Vagina (tissue), 2 donors: ENCODE measurements at places on chromosomes 4 and X.

DNA sequence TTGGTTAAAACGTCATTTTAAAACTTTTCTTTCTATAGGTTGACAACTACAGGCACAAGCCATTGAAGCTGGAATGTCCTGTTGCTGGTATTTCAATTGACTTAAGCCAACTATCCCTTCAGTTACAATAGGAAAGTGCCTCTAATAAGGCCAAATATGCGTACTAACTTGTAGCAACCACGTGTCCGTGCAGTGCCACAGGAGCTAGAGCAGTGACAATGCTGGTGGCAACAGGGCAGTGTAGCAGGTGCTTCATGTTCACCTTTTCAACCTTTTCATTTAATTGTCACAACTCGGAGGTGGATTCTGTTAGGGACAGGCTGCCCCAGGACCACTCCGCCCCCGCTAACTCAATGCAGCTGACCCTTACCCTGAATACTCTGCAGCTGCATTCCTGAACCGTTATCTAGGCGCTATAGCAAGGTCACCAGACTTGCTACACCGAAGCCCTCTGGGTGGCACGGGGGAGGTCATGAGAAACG is 37.7 kb downstream of the ERVMER34-1 start:
- peaks cover 26% of the 10 kb centered on the region for H3K4me1 ChIP-seq
- no peak for DNase-seq
- H3K36me3 ChIP-seq: no peaks in the 10 kb centered on the region

- no peak overlapping the region for H3K4me3 ChIP-seq
- no peaks in the 10 kb centered on the region for H3K36me3 ChIP-seq
- no peak for DNase-seq
- H3K27ac ChIP-seq: no peak overlapping the region
Measured at GRCh38 chr4:81436096-81436495, 35.6 kb downstream of the RASGEF1B start.

- H3K27ac ChIP-seq: no peak overlapping the region
- H3K36me3 ChIP-seq: no peaks in the 10 kb centered on the region
- H3K4me3 ChIP-seq: no peak overlapping the region
- DNase-seq: no peak
Measured at GRCh38 chr4:176236946-176237345, 32.1 kb downstream of the ASB5 start.

DNA sequence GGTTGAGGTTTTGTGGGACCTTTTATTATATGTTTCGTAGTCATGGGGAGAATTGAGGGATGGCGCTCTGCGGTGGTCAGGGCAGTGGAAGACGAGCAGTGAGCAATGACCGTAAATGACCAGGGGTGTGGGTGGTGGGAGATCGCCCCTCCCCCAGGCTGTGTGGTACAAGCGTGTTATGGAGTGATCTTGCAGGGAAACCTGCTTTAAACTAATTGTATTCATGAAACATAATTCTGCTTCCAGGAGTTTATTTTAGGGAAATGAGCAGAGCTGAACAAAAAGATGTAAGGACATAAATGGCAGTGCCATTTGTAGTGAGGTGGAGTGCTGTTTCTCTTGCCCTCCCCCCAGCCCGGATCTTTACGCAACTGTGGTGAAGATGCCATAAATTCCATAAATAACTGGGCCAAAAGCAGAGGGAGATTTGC is 20.2 kb downstream of the GYG2 start:
- H3K27me3 ChIP-seq: no peaks in the 10 kb centered on the region
- H3K4me1 ChIP-seq: no peaks in the 10 kb centered on the region

DNA sequence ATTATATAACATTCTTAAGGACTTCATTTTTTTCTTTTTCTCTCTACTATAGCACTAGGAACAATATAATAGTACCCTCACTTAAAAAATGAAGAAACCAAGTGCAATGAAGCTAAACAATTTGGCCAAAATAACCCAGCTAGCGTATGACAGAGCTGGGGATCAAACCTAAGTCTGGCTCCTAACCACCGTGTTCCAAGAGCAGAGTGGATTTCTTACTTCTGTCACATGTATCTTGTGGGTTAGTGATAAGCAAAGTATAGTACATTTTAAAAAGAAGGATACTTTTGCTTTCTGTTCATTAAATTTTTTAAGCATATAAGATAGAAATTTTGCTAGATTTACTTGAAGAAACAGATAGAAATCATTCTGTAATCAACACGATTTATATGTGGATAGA is 11.5 kb downstream of the LIMCH1 start:
- no peaks in the 10 kb centered on the region for H3K4me1 ChIP-seq
- DNase-seq: no peak
- H3K27me3 ChIP-seq: no peaks in the 10 kb centered on the region
- no peaks in the 10 kb centered on the region for H3K36me3 ChIP-seq
- H3K4me3 ChIP-seq: no peak overlapping the region

DNA sequence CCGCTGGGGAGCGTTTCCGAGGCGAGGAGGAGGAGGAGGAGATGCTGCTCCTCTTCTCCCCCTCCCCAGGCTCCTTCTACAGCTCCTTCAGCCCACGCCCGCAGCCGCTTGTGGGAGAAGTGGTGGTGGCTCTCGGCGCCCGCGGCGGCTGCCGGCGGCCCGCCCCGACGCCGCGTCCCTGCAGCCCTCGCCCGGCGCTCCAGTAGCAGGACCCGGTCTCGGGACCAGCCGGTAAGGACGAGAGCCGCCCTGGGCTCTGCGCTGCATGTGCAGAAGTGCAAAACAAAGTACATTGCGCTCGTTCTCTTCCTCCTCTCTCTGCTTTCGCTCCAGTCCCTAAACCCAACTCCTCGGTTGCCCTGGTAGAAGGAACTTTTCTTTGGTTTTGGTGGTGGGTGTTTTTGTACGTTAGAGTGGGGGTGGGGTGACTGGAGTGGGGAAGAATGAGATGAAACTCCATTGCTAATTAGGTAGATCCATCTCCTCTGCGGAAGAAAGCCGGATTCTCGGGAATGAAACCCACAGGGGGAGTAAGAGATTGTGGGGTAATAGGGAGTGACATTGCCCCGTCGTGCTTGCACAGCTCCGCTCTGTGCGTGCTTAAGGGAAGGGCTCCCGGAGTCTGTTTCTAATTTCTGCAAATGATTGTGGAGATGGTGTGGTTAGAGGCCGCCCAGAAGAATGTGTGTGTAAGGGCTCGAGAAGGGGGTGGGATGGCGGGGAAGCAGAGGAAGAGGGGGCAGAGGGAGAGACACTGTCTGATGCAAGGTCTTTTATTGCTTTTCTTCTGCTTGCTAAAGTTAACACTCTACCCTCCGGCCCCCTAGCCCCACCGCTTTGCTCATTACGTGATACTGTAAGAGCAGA is 677 bp downstream of the PTPN13 start:
- H3K27me3 ChIP-seq: no peaks in the 10 kb centered on the region
- H3K4me3 ChIP-seq: peak overlapping the region; percentile 65
- H3K4me1 ChIP-seq: peaks cover 47% of the 10 kb centered on the region

DNA sequence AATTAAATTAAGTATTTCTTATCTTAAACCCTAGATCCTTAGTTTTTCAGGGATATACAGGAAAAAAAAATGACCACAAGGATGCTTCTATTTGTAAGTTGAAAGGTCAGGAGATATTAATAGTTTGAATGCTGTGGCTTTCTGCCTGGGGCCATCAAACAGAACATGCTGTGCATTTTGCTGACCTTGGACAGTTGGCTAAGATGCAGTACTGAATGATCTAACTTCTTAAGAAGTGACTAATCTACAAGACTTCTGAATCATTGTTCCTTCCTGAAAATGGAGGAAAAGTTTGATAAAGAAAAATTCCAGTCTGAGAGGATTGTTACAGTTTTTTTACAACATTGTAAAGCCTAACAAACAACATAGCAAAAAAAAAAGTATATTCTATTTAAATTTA is 237.8 kb upstream of the JADE1 start:
- peaks cover 27% of the 10 kb centered on the region for H3K4me1 ChIP-seq
- H3K4me3 ChIP-seq: no peak overlapping the region
- H3K27me3 ChIP-seq: no peaks in the 10 kb centered on the region
- peak overlapping the region; percentile 54 for H3K27ac ChIP-seq
- DNase-seq: no peak
- H3K36me3 ChIP-seq: no peaks in the 10 kb centered on the region

- no peaks in the 10 kb centered on the region for H3K36me3 ChIP-seq
- H3K27me3 ChIP-seq: no peaks in the 10 kb centered on the region
- no peak for DNase-seq
- no peak overlapping the region for H3K4me3 ChIP-seq
- no peak overlapping the region for H3K27ac ChIP-seq
Measured at GRCh38 chr4:35538807-35539206, 705.5 kb downstream of the ARAP2 start.

GRCh38 chrX:150198776-150199175 is 164.3 kb upstream of the MAMLD1 start:
- no peak overlapping the region for H3K27ac ChIP-seq
- H3K27me3 ChIP-seq: no peaks in the 10 kb centered on the region
- DNase-seq: peak; percentile 46
- no peak overlapping the region for H3K4me3 ChIP-seq
- H3K4me1 ChIP-seq: no peaks in the 10 kb centered on the region

DNA sequence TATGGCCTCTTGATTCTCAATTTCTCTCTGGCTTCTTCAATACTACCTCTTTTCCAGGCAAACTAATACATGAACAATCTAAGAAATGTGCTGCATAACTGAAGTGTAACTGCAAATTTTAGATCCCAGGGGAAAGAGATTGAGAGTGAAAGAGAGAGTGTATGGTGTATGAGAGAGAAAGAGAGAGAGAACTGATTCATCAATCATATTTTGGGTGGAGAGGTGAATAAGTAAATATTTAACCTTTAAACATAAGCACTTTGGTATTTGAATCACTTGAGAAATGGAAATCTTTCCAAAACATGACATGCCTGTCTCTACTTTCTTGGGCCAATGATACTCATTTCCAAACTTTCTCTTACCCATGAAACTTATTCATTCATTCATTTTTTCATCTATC is 147.2 kb upstream of the DIPK2B start:
- no peak overlapping the region for H3K27ac ChIP-seq
- DNase-seq: no peak
- H3K4me3 ChIP-seq: no peak overlapping the region
- H3K36me3 ChIP-seq: no peaks in the 10 kb centered on the region

DNA sequence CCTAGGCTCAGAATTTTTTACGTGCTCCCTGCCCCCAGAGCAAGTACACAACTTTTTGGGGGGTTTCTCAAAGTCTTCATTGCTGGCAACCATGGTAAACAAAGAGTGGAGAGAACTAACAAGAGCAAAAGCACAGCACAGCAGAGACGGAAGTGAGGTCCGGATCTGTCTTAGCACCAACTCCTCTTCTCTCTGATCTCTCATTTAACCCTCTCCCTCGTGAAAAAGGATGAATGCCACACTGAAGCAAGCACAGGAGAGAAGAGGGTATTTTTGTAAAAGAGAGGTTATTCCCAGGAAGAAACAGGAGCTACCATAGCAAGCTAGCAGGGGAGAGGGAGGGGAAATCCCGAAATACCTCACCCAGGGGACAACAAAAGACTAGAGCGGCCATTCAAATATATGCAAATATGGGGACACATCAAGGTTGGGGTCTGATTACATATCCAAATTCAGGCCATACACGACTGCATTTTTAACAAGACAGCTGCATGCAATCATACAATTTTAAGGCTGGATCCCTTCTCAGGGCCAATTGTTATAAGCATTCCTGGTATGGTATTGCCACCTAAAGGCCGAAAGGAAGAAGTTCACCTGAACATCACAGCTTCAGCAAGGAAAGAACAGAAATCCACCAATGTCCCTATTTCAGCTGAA is 46.6 kb downstream of the CD40LG start:
- H3K36me3 ChIP-seq: no peaks in the 10 kb centered on the region
- no peaks in the 10 kb centered on the region for H3K4me1 ChIP-seq
- DNase-seq: no peak

DNA sequence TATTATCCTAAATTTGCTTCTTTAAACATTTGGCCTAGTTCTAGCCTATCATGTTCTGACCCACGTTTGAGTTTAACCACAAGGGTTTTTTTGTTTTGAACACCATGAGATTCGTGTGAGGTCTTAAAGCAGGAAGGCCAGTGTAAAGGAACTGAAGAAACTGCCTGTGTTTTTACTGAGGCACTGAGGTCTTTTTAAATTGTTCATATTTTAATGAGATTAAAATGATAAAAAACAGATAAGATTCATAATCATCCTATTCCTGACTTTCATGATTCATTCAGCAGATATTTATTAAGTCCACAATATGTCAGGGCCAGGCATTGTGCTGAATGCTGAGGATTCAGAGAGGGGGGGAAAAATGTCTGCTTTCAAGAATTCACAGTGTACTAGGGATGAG is 3.2 kb downstream of the RPS6KA3 start:
- DNase-seq: no peak
- H3K36me3 ChIP-seq: no peaks in the 10 kb centered on the region
- H3K4me1 ChIP-seq: no peaks in the 10 kb centered on the region
- H3K27me3 ChIP-seq: no peaks in the 10 kb centered on the region
- H3K4me3 ChIP-seq: no peak overlapping the region
- no peak overlapping the region for H3K27ac ChIP-seq

- no peaks in the 10 kb centered on the region for H3K36me3 ChIP-seq
- no peak overlapping the region for H3K4me3 ChIP-seq
- no peak for DNase-seq
- no peaks in the 10 kb centered on the region for H3K27me3 ChIP-seq
Measured at GRCh38 chr4:158285429-158286216, 75.3 kb downstream of the TMEM144 start.

GRCh38 chr4:14233126-14233525 is 605.6 kb upstream of the BOD1L1 start:
- H3K36me3 ChIP-seq: no peaks in the 10 kb centered on the region
- H3K4me3 ChIP-seq: no peak overlapping the region
- DNase-seq: no peak

DNA sequence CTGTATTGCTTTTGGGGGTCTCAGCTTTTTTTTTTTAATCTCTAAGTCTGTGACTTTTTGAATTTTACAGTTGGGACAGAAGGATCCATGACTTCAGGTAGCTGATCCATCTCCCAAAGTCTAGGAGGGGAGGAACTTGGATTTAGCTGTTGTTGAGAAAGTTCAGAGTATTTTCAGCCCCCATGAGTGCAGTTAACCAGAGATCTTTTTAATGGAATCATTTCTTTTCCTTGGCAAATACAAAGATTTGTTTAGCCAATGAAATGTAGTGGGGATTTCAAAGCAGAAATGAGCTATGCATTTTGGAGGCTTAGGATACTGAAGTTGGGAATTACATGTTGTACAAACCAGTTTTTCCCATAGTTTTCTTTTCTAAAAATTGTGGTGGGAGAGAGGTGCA is 18.1 kb downstream of the FNIP2 start:
- H3K27ac ChIP-seq: no peak overlapping the region
- peaks cover 56% of the 10 kb centered on the region for H3K4me1 ChIP-seq
- no peak for DNase-seq
- H3K4me3 ChIP-seq: no peak overlapping the region
- no peaks in the 10 kb centered on the region for H3K27me3 ChIP-seq

- no peaks in the 10 kb centered on the region for H3K4me1 ChIP-seq
- no peaks in the 10 kb centered on the region for H3K27me3 ChIP-seq
- no peaks in the 10 kb centered on the region for H3K36me3 ChIP-seq
- no peak overlapping the region for H3K4me3 ChIP-seq
- DNase-seq: no peak
Measured at GRCh38 chr4:1448589-1449420, 42.6 kb upstream of the NKX1-1 start.

GRCh38 chr4:126396121-126396520 is 1081.4 kb downstream of the FAT4 start:
- no peaks in the 10 kb centered on the region for H3K27me3 ChIP-seq
- no peaks in the 10 kb centered on the region for H3K4me1 ChIP-seq
- H3K36me3 ChIP-seq: no peaks in the 10 kb centered on the region
